Stimulated activated CD4-positive, alpha-beta T cell treated with anti-CD3 and anti-CD28 coated beads, Interleukin-1b, Interleukin-23, amount 100 ng/mL, for 24 hours (primary cell): ENCODE measurements at places on chromosomes 16 and 17.

GRCh38 chr16:20763461-20764232, at the start of gene ACSM3:
Gene ACSM3 (plus strand): TSS chr16:20764014. CDS start chr16:20770035, 6,021 bp downstream.
- peak; percentile 49 for DNase-seq

DNA sequence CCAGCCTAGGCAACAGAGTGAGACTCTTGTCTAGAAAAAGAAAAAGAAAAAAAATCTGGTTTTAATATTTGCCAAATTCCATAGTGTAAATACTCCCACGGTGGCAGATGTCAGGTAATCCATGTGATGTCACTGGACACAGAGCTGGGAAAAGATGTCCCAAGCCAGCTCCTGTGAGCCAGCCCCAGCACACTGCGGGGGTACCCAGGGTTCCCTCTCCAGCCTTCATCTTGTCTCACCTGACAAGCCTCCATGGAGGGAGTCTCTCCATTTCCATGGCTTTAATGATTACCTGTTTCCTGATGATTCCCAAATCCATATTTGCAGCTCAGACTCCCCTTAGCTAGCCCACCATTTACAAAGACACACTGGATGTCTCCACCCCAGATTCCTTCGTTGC, 4.6 kb downstream of the CD300LB start:
- DNase-seq = no peak

- DNase-seq = no peak
These were observed 7.9 kb downstream of the GNAO1 start for GRCh38 chr16:56199164-56199563.

DNA sequence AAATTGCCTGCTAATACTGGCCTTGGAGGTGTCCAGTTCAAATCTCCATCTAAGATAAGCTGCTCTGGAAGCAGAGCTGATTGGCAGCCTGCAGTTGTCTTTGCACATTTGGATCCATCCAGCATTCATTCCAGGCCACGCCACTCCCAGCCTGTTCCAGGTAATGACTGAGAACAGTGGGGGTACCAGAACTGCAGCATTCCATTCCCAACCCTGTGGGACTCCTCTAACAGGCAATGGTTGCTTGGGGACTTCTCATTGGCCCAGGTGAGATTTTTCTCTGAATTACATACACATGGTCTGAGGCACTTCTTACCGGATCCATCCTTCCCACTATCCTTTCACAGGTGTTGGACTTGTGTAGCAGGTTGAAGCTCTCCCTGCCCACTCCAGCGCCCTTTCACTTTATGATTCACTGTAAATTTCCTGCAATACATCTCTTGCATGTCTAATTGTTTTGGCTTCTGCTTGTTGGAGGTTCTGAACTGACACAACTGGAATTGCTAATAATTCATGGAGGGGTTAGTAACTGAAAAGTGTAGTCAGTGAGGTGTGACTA, 206.1 kb upstream of the ZFHX3 start:
- DNase-seq = no peak

DNA sequence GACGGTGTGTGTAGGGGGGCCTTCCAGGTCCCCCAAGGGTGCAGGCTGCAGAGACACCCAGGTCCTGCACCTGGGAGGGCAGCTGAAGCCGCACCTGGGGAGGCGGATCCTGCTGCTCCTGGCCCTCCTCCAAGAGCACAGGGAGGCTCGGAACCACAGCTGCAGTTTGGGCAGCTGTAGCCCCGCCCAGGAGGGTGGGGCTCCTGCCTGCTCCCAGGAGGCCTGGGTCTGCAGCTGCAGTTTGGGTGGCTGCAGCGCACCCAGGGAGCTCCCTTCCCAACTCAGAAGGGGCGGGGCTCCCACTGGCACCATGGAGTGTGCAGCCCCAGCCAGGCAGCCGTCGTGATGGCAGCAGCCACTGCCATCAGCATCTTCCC, 69.4 kb upstream of the NKD1 start:
- DNase-seq = no peak

DNA sequence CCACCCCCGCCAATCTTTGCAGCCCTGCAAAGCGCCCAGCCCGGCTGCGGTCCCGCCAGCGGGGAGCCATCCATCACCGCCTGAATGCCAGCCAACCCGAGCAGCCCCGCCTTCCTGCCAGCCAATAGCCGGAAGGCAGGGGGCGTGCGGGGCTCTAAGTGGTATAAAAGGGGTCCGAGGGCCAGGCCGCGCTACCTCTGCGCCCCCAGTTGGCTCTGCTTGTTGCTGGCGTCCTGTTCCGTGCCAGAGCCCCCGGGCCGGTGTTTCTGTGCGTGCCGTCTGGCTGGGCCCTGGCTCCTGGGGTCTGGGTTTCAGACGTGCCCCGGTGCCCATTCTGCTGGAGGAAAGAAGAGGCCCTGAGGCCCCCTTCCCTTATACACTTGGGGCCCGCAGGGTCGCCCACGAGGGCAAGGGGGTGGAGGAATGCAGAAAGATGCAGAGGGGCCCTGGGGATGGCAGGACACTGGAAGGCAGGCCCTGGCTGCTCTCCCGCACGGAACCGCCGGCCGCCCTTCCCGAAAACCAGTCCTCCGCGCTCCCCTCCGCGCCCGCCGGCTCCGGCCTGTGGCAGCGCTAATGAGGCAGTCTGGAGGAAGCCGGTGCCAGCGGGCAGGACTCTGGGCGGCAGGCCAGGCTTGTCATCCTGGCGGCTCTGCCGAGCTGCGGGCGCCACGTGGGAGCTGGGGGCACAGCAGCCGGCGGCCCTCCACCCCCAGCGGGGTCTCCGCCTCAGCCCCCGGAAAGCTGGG, 14.0 kb downstream of the COPZ2 start:
- DNase-seq = no peak

DNA sequence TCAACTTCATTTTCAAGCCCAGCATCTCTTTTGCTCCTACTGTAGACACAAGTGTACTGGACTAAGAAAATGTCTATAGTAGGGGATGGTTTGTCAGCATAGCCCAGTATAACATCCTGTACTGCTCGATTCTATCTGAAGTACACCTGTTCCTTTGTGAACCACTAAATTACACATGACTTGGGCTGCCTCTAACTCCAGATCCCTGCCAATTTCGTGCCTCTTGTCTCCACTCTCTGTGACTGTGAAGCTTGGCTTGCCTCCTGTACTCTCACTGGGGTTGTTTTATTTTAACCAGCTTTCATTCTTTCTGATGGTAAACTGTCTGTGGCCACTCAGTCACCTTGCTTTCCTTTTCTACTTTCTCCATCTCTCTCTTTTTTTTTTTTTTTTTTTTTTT, 24.5 kb downstream of the GFOD2 start:
- no peak for DNase-seq

- DNase-seq = no peak
These were observed 18.8 kb downstream of the POLR2A start for GRCh38 chr17:7502987-7503386.
